ENCODE measurements at places on chromosomes 2 and 18. TPM values are rescaled to one million over a fixed set of nuclear protein-coding genes. Genes with fewer than 3 reads are reported as not detected.
A peak's percentile ranks its signal among the peaks of the same experiment; 100 is the strongest.

DNA sequence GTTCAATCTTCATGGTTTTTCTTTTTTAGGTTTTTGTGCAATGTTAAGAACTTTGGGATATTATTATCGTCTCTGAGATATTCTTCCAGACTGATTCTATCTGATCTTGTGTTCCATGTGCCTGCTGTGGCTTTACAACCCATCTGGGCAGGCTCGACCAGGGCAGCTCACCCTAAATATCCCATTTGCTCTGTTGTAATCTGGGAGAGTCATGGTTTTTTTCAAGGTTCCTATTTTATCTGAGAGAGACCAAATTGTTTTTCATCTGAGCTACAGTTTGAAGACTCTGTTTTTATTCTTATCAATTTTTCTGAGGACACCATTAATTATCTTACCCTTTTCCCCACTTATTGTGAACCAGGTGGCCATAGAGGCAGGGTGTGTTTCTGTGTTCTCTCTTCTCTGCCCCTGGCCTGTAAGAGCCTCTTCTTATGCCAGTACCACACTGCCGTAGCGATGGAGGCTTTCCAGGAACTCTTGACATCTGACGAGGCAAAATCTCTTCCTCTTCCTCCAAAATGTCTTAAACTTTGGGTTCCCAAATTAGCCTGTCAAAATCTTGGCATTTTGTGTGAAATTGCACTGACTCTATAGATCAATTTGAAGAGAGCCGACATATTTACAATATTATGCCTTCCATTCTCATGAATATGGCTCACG lies 3.1 kb downstream of the SP140L start:
- no peaks in the 10 kb centered on the region for H3K27me3 ChIP-seq
- no peak overlapping the region for H3K4me3 ChIP-seq
- peaks cover 19% of the 10 kb centered on the region for H3K4me1 ChIP-seq
- no peak for DNase-seq
- H3K36me3 ChIP-seq: no peaks in the 10 kb centered on the region

DNA sequence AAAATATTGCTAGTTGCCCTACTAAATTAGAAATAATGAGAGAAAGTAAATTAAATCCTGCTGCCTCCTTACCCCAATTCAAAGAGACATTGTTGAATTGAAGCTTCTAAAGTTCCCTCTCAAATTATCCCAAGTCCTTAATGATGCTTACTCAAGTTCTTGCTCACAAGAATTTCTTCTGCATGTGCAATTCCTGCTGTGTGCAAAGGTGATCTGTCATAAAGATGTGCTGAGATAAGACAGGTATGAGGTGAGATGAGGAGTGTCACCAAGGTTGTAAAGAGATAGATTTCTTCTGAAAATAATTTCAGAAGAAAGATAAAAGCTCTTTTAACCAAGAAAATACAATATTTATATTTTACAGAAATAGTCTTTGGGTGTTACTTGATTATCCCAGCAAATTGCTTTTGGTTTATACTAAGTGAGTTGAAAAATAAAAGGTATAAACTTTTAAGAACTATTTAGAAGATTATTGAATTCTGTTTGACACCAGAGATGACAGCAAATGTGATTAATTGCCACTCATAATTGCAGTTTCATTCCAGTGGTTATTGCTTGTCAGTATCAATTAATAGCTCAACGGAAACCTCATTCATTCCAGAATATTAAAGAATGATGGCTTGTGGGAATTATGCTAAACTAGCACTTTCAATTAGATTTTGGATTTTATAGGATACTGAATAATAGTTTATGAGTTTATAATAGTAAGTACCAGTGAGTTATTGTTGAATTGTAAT lies 674.3 kb downstream of the STK39 start:
- no peaks in the 10 kb centered on the region for H3K4me1 ChIP-seq
- no peak overlapping the region for H3K4me3 ChIP-seq
- H3K27ac ChIP-seq: no peak overlapping the region
- H3K27me3 ChIP-seq: no peaks in the 10 kb centered on the region
- no peak for DNase-seq

DNA sequence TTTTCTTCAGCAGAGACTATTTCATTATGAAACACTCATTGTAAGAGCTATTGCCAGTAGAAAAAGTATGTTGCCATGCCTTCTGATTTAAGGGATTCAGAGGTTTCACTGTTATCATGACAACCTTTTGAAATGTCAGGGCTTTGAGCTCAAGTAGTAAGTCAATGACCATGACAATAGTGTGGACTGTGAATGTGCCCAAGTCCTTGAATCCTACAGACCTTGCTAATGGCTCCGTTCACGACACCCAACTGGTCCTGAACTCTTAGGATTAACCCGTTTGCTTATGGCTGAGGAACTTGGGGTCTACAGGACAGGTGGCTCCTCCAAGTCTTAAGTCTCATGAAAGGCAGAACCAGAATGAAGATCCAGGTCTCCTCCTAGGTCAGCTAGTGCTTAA lies 17.6 kb upstream of the KIDINS220 start:
- no peak for DNase-seq
- H3K27me3 ChIP-seq: no peaks in the 10 kb centered on the region
- H3K36me3 ChIP-seq: 0 out of 2 replicates have a peak, but pooled peaks cover 5% of the 10 kb centered on the region
- no peak overlapping the region for H3K4me3 ChIP-seq
- H3K27ac ChIP-seq: no peak overlapping the region

The ADRA2B gene
- total RNA-seq: 0.55 TPM

The REG3A gene
- not detected for total RNA-seq

DNA sequence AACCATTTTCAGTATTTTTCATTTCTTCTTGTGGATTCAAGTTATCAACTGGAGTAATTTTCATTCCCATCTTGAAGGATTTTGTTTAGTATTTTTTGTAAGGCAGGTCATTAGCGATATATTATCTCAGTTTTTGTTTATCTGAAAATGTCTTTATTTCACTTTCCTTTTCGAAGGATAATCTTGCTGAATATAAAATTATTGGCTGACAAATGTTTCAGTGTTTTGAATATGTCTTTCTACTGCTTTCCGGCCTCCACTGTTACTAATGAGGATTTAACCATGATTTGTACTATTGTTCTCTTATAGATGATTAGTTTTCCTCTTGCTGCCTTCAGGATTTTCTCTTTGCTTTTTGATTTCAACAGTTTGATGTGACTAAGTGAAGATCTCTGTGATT lies 58.3 kb upstream of the ZNF396 start:
- DNase-seq: no peak
- H3K27ac ChIP-seq: no peak overlapping the region
- H3K36me3 ChIP-seq: no peaks in the 10 kb centered on the region
- peaks cover 16% of the 10 kb centered on the region for H3K4me1 ChIP-seq
- H3K4me3 ChIP-seq: no peak overlapping the region

- peaks cover 99% of the 10 kb centered on the region for H3K4me1 ChIP-seq
- H3K4me3 ChIP-seq: peak overlapping the region; percentile 62
- peaks cover 10% of the 10 kb centered on the region for H3K36me3 ChIP-seq
- DNase-seq: no peak
Measured at GRCh38 chr2:95058466-95058988, 33.0 kb downstream of the MAL start.

DNA sequence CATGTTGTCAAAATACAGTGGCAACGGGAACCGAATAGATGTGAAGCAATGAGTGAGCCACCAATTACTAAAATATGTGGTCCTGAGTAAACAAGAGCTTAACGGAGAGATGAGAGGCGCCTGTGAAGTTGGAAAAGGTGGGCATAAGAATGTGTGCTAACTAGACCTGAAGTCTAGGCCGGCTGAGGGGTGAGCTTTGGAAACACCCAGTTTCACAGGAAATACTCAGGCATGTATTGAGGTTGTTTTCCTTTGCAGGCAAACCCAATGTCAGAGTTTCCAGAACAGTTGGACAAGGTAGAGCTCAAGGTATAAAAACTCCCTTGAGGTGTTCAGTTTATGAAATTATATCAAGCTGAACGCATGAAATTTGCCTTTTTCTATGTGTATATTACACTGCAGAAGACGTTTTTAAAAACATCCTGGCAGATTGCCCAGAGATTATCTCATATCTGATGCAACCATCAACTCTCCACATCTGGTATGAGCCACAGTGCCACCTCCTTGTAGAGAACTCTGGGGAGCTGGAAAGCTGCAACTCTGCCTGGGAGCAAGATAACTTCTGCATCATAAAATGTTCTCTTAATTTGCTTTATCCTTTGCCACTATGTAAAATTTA lies 3.9 kb upstream of the WDSUB1 start:
- no peaks in the 10 kb centered on the region for H3K27me3 ChIP-seq
- H3K4me3 ChIP-seq: no peak overlapping the region
- H3K27ac ChIP-seq: no peak overlapping the region
- DNase-seq: no peak
- H3K36me3 ChIP-seq: no peaks in the 10 kb centered on the region

The SRD5A2 gene
- not detected for total RNA-seq

GRCh38 chr2:8132879-8133278 lies 549.0 kb upstream of the ID2 start:
- H3K27me3 ChIP-seq: peaks cover 45% of the 10 kb centered on the region
- H3K4me3 ChIP-seq: no peak overlapping the region
- no peak for DNase-seq
- no peaks in the 10 kb centered on the region for H3K36me3 ChIP-seq
- H3K27ac ChIP-seq: no peak overlapping the region
- no peaks in the 10 kb centered on the region for H3K4me1 ChIP-seq

- H3K4me3 ChIP-seq: no peak overlapping the region
- no peaks in the 10 kb centered on the region for H3K36me3 ChIP-seq
- H3K27ac ChIP-seq: no peak overlapping the region
- no peak for DNase-seq
- H3K27me3 ChIP-seq: no peaks in the 10 kb centered on the region
Measured at GRCh38 chr2:150575861-150576260, 88.4 kb upstream of the RND3 start.
